ENCODE measurements at places on chromosomes 5 and 9.

- no peak for ATAC-seq
These were observed 4.8 kb downstream of the FAM151B start for GRCh38 chr5:80492741-80493140.

DNA sequence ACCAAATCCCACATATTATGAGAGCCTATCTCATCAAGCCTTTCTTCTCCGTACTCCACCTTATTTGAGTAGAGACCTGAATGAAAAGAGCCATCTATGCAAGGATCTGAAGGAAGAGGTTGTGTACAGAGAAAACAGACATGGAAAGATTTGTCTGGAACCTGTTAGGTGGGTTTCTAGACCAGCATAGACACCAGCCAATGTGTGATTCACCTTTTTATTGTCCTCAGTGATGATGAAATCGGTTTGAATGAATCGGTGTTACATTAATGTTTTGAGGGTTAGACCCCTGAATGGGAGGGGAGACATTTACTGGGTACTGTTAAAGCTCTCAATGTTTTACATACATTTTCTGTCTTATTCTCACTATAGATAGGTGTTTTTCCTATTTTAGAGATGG lies 223.6 kb downstream of the NMUR2 start:
- ATAC-seq = no peak

- no peak for ATAC-seq
These were observed 142.6 kb upstream of the KLF4 start for GRCh38 chr9:107632216-107632615.

DNA sequence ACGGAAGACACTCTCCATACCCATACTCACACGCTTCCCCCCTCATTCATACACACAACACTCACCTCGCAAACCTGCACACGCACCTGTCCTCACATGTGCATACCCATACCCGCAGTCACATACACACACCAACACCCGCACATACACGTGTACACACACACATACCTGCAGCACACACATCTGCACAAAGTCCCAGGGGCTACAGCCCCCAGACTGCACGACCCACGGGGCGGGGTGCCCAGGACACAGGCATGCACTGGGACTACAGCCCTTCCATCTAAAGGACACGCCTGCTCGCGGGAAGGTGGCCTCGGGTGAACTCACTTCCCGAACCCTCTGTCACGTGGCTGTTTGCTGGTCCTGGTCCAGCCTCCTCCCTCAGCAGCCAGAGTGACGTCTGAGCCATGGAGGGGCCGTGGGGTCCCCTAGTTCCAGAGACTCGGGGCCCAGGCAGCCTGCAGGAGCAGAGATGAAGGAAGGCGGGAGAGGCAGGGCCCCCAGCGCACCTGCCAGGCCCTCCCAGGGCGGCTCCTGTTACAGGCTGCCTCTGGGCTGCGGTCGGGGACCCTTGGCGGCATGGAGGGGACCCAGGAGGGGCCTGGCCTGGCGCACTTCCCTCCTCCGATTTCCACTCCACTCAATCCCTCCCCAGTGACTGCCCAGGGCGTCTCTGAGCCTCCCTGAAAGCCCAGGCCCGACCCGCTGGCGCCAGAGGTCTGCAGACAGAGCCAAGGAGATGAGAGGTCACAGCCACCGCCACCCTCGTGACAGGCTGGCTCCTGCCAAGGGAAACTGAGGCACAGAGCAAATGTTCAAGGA lies 8.1 kb downstream of the SLC12A7 start:
- peak; percentile 18 for ATAC-seq

DNA sequence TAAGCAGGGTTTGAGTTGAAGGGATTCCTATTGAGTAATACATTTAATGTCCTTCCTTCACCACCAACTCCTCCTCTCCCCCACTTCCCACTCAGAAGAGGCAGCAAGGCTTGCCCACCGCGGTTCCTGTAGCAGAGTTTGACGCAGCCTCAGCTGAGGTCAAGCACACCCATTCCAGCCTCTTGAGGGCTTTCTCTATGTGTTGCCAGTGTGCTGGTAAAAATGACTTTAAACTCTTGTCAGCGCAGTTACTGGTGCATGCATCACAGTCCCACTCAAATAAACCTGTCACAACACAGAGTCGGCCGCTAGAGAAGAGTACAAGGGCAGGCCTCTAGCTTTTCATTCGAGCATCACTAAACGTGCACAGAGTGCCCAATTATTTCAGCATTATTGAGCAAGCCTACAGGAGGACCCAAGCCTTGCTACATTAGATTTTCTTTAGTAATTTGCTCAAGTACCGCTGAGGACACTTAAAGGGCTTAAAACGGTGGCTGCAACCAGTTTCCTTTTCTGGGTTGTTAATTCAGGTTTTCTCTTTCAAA lies 79.6 kb downstream of the TLE4 start:
- ATAC-seq = no peak

- peak; percentile 24 for ATAC-seq
These were observed 103.1 kb upstream of the SLC44A1 start for GRCh38 chr9:105141146-105141975.

DNA sequence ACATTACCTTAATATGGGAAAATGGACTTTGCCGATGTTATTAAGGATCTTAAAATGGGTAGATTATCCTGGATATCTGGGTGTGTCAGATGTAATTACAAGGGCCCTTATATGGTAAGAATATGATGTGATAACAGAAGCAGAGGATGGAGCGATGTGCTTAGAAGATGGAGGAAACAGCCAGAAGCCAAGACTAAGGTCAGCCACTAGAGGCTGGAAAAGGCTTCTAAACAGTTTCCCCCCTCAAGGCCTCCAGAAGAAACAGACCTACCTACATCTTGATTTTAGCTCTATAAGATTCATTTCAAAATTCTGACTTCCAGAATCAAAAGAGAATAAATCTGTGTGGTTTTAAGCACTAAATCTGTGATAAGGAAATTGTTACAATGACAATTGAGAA lies 131.9 kb downstream of the CAAP1 start:
- no peak for ATAC-seq

- no peak for ATAC-seq
These were observed 397.6 kb downstream of the SPOCK1 start for GRCh38 chr5:137101544-137101943.

DNA sequence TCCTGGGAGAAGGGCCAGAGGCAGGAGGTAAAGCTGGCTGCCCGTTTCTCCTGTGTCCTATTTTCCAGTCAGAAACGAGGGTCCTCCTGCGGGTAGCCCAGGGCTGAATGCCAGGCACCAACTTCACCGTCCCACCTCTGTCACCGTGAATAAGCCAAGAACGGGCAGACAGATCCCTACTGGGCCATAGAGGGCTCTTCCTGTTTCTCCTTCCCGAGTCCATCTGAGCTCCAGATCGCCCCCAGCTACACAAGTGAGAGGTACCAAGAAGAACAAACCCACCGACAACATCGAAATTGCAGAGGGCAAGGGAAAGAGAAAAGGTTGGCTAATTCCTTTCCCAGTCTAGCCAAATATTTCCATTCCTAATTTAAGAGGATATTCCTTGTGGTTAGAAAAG lies 93.7 kb downstream of the SPOCK1 start:
- ATAC-seq = no peak

- ATAC-seq = no peak
These were observed 731.9 kb downstream of the MTRR start for GRCh38 chr5:8600843-8601242.

- ATAC-seq = no peak
These were observed 15.7 kb downstream of the LPCAT1 start for GRCh38 chr5:1507961-1508658.

- ATAC-seq = peak; percentile 88
These were observed 13.7 kb upstream of the GRIA1 start for GRCh38 chr5:153476767-153477166.

DNA sequence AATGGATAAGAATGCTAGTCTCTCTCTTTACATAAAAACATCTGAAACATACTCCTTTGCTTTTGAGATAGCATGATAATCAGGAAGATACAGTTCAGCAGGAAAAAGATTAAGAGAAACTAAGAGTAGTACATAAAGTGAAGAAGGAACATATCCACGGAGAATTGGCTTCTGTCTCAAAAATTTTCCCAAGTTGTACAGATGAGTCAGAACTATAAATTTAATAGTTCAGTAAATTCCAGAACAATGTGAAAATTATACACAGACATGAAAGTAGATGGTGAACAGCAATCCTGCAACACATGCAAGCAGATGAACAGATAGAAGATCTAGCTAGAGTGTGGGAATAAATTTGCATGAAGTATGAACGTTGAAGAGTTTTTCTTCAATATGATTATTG lies 691.4 kb upstream of the RIOK2 start:
- ATAC-seq = no peak

DNA sequence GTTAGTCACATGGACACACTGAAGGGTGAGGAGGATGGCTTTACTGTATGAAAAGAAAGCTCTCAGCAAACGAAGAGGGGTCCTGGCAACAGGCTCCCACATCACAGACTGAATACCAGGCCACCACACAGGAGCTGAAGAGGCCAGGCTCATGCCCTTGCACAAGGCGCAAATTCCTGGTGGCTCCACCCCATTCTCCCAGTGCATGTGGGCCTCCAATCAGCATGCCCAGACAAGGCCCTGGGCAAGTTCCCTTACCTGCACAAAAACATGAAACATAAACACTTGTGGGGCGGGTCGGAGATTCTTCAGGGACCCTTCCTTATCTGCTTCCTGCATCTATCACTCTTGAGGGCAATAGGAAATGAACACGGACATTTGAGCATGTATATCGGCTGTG lies 935.8 kb upstream of the EDIL3 start:
- ATAC-seq = no peak

- no peak for ATAC-seq
These were observed 227.8 kb downstream of the NSG2 start for GRCh38 chr5:174273325-174273724.

DNA sequence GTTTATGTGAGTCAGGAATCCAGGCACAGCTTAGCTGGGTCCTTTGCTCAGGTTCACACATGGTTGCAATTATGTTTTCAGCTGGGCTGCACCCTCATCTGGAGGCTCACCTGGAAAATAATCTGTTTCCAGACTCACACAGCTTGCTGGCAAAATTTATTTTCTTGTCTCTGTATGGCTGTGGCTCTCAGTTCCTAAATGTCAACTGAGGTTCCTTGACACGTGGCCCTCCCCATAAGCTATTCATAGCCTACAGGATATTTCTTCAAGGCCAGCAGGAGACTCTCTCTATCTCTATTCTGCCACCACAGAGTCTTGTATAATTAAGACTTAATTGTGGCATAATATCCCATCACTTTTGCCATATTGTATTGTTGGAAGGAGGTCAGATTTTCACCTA lies 732.0 kb downstream of the CDH18 start:
- no peak for ATAC-seq

- peak; percentile 2 for ATAC-seq
These were observed 166 bp downstream of the SEPTIN8 start for GRCh38 chr5:132776938-132777208.

GRCh38 chr9:105393576-105394344 lies 54.1 kb upstream of the FSD1L start:
- no peak for ATAC-seq

DNA sequence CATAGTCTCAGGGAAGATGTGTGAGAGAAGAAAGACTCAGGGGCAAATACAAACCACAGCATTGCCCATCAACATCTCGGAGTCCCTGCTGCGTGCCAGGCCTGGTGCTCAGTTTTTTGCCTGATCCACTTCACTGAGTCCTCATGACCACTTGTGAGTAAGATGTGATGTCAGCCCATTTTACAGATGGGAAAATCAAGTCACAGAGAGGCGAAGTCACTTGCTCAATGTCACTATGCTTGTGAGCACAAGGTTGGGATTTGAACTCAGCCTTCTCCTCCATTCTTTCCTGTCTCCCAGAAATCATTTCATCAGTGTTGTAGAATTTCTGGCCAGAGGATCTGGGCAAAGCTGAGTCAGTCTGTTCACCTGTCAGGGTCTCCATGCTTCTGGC lies 34.6 kb upstream of the PSD2 start:
- no peak for ATAC-seq

- no peak for ATAC-seq
These were observed 49.8 kb downstream of the ALDH1A1 start for GRCh38 chr9:72903103-72903502.

GRCh38 chr5:136613230-136613629 lies 247.9 kb upstream of the TRPC7 start:
- no peak for ATAC-seq

- no peak for ATAC-seq
These were observed 107.3 kb upstream of the ANKRD55 start for GRCh38 chr5:56340196-56340980.

GRCh38 chr5:14240359-14240758 lies 97.2 kb downstream of the TRIO start:
- no peak for ATAC-seq

GRCh38 chr9:111559000-111559610 lies 34.1 kb downstream of the ZNF483 start:
- ATAC-seq = peak; percentile 50

DNA sequence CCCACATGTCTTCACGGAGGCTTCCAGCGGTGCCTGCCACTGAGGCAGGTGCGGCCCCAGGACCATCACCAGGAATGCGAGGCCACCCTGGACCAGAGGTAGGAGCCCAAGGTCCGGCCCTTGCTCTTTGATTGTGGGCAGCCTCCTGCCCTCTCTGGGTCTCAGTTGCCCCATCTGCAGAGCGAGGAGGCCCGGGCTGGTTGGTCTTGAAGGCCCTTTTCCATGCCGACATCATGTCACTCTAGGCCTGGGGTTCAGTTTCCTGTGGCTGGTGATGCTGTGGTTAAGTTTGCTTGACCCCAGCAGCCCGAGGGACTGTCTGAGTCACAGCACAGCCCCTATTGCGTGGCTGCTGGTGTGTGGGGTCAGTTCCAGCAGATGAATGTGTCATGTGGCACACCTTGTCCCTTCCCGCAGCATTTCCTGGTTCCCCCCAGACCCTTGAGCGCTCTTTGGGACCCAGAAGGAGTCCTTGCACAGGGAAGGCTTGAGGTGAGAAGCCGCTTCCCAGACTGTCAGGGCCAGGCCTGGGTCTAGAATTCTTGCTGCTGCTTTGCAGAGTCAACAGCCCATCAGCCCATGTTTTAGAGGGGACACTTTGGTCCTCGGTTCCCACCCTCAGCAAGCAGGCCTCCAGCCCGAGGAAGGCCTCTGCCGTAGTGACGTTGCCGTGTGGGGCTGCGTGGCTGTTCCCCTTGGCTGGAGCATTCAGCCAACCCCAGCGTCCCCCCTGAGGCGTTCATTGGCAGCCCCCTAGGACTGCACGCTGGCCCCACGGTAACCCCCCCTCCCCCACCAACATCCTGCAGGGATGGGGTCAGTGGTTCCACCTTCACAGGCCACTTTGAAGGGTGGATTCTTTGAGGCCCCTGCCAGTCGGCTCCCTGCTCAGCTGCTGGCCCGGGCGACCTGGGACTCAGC lies 31.0 kb upstream of the HMCN2 start:
- ATAC-seq = no peak

GRCh38 chr5:125333416-125333815 lies 587.0 kb upstream of the ZNF608 start:
- ATAC-seq = no peak

DNA sequence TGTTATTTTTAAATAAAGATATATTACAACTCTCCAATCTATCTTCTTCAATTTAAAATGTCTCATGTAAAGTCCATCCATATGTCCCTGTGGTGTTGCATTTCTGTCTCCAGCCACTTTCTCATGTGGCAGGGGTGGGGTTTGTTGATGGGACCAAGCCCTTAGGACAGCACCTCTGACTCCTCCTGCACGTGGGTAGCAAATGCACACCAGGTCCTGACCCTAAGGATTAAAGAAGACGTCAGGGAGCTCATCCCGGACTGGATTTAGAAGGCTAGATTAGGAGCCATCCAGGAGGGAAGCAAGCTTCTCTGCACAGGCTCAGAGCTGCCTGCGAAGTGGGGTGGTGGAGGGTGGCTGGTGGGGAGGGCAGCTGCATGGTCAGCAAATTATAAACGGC lies 38.9 kb upstream of the FAM120AOS start:
- no peak for ATAC-seq
